Pancreas (tissue), 10 donors: ENCODE measurements at places on chromosomes 5 and 9.

- H3K36me3 ChIP-seq, result no peaks in the 10 kb centered on the region
- DNase-seq, result peak; percentile 48
- H3K4me3 ChIP-seq, result peak overlapping the region; percentile 75
- H3K4me1 ChIP-seq, result peaks cover 9% of the 10 kb centered on the region
Measured at GRCh38 chr9:127803507-127804352, 1.0 kb downstream of the FPGS start.

DNA sequence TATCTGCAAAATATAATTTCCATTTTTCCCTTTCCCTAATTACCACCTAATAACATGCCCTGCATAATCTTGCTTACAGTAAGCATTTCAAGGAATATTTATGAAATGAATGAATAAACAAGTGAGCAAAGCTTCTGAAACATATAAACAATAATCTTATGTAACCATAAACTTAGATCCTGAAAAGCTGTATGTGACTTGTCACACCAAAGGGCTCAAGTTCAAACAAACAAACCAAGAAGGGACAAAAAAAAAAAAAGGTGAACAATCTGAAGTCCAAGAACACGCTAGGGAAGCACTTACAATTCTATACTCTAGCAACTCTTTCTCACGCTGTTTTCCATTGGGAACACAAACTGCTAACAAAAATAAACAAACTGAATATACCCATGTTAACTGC lies 36.3 kb downstream of the PLPP1 start:
- no peak overlapping the region for H3K4me3 ChIP-seq
- H3K27ac ChIP-seq, result no peak overlapping the region
- H3K36me3 ChIP-seq, result no peaks in the 10 kb centered on the region
- no peaks in the 10 kb centered on the region for H3K4me1 ChIP-seq
- DNase-seq, result no peak

DNA sequence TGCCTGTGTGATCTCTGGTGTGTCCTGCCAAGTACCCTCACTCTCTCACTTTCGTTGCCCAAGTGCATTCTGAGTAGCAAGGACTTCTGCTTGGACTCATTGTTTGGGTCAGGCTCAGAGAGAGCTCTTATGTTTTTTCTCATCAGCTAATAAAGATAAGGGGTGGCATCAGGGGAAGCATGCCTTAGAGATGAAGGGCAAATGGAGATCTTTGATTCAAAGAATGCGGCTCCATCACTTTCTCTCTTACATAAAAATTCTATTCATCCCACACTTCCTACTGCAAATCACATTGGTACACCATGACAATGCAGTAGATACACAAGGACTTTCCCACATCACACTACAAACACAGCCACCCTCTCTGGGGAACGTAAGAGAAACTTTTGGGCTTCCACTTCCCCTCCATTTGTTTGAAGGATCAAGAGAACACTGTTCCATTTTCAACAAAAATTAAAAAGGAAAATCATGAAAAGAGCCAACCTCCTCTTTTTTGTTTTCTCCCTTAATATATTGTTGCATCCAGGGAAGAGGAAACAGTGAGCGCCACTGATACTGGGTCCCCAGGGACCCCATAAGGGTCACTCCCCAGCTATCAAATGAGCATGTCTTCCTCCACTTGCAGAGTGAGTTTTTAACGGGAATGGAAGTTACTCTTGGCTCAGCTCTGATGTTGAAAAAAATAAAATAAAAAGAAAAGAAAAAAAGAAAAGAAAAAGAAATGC lies 73.0 kb downstream of the ZNF366 start:
- H3K36me3 ChIP-seq, result no peaks in the 10 kb centered on the region
- no peaks in the 10 kb centered on the region for H3K27me3 ChIP-seq
- H3K27ac ChIP-seq, result no peak overlapping the region
- no peak for DNase-seq
- H3K4me3 ChIP-seq, result no peak overlapping the region
- no peaks in the 10 kb centered on the region for H3K4me1 ChIP-seq

DNA sequence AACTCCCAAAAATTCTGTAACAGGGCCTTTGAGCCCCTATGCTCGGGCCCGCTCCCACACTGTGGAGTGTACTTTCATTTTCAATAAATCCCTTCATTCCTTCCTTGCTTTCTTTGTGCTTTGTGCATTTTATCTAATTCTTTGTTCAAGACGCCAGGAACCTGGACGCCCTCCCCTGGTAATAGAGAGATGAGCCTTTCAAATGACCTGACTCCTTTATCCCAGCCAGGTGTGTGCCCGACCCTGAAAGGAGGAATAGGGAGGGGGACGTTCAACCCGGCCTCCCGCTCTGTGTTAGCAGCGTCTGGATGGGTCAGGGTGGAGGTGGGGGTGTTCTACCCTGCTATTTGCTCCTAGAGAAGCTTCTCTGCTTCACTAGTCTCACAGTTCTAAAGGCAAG lies 53.9 kb downstream of the FXN start:
- H3K27me3 ChIP-seq, result no peaks in the 10 kb centered on the region
- DNase-seq, result no peak
- peaks cover 18% of the 10 kb centered on the region for H3K4me1 ChIP-seq
- no peak overlapping the region for H3K4me3 ChIP-seq
- no peak overlapping the region for H3K27ac ChIP-seq

DNA sequence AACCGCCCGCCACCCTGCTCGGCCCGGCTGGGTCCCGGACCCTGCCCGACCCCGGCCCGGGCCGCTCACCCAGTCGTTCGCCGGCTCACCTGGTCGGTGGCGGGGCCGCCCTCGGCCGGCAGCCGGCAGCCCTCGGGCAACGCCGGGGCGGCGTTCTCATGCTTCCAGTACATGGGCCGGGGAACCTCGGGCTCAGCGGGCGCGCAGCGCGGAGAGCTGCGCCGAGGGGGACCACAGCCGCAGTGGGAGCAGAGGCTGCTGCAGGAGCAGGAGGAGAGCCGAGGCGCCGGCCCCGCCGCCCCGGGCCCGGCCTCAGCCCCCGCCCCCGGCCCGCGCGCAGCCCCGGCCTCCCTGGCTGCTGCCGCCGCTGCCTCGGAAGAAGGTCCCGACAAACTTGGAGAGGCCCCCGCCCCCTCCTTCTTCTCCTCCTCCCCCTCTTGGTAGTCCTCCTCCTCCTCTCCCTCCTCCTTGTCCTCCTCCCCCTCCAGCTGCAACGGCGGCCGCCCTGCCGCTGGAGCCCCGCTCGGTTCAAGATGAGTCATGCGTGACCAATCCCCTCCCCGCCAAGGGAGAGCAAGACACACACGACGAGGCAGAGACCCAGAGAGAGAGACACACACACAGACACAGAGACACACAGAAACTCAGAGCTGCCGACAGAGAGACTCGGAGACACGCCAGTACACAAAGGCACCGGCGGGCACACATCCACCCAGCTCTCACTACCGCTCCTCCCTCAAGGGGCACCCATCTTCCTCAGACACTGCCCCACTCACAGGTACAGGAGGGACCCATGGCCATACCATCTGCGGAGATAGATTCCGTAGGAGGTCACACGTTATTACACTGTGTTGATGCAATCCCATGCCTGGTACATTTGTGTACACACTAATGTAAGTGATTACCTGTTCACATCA lies at the start of gene LHX6:
LHX6 (minus strand) TSS at position 390 of the 917 bp plus-strand sequence; CDS start at position 173, 217 bp downstream.
- no peak within 1 kb of the TSS for H3K4me3 ChIP-seq
- no peak within 1 kb of the TSS for H3K27ac ChIP-seq
- no peak for DNase-seq
- H3K36me3 ChIP-seq, result no peaks in the 10 kb centered on the region

DNA sequence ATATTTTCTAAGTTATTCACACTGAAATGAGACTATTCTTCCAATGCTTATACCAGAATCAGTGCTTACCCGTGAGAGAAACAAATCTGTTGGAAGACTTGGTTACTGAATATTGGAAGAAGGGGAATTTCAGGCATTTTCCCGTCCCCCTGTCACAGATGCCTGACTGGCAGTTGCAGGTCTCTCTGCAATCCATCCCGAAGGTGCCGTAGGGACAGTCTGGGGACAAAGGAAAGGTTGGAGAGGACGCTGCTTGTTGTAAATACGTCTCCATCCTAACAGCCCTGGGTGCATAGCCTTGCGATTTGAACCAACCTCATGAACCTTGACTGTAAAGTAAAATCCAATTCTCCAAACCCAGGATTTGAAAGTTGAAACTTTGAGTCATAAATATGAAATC lies 3.5 kb downstream of the ESM1 start:
- DNase-seq, result no peak
- H3K36me3 ChIP-seq, result no peaks in the 10 kb centered on the region
- H3K4me3 ChIP-seq, result no peak overlapping the region
- no peaks in the 10 kb centered on the region for H3K4me1 ChIP-seq

GRCh38 chr5:74054641-74055421 lies 428.8 kb downstream of the ARHGEF28 start:
- no peak overlapping the region for H3K4me3 ChIP-seq
- no peak for DNase-seq
- no peaks in the 10 kb centered on the region for H3K36me3 ChIP-seq
- H3K27me3 ChIP-seq, result no peaks in the 10 kb centered on the region

- H3K4me3 ChIP-seq, result no peak overlapping the region
- no peak overlapping the region for H3K27ac ChIP-seq
- no peak for DNase-seq
- no peaks in the 10 kb centered on the region for H3K27me3 ChIP-seq
- H3K36me3 ChIP-seq, result no peaks in the 10 kb centered on the region
- no peaks in the 10 kb centered on the region for H3K4me1 ChIP-seq
Measured at GRCh38 chr5:28391277-28391676, 1352.9 kb upstream of the CDH9 start.

DNA sequence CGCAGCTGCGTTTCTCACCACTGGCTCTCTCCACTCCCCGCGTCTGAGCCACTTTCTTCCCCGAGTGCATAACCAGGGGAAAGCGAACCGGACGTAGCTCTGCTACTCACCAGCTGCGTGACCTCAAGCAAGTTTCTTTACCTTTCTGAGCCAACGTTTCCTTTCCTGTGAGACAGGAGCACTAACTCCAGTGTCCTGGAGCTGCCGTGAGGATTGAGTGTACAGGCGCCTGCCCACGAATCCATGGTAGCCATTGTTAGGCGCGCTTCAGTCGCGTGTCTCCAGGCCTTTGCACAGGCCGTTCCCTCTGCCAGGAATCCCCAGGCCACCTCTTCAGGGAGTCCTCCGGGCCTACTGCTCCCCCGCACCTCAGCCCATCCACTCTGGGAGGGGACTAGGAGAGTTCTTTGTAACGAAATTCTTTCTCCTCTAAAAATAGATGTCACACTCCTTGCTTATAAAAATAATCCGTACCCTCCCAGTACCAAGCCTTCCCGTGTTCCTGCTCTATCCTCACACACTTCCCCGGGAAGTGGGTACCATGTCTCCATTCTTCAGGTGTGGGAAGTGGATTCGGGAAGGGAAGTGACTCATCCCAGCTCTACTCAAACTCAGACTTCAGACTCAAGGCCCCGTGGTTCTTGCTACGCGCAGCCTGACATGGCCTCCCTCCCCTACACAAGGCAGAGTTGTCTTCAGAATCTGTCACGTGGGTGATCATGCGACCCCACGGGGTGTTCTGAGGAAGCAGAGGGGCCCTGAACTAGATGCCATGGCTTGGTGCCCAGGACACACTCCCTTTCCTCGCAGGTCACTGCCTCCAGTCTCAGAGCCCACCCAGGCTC lies 16.1 kb upstream of the CRB2 start:
- H3K4me3 ChIP-seq, result peak overlapping the region; percentile 15
- no peaks in the 10 kb centered on the region for H3K27me3 ChIP-seq
- no peak overlapping the region for H3K27ac ChIP-seq
- H3K36me3 ChIP-seq, result no peaks in the 10 kb centered on the region
- no peak for DNase-seq

- no peak overlapping the region for H3K4me3 ChIP-seq
- peak; percentile 39 for DNase-seq
- peaks cover 21% of the 10 kb centered on the region for H3K4me1 ChIP-seq
- H3K36me3 ChIP-seq, result peaks cover 4% of the 10 kb centered on the region
- H3K27ac ChIP-seq, result no peak overlapping the region
Measured at GRCh38 chr5:96778409-96778808, 29.3 kb downstream of the ERAP1 start.

DNA sequence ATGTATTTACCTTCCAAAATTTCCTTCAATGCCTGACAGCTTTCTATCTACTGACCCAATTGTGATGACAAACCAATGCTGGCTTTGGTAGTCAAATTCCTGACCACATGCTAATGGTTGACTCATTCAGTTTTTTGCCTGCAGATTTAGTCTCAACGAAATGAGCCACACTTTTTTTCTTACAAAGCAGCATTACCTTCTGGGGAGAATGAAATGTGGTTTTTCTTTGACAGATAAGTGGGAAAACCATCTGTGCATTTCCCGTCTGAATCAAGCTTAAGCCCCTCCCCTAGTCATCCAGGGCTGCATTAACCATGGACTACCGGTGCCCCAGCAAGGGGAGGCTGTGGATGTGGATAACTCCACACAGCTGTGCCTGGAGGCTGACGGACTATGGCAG lies 99.6 kb upstream of the TAF11L2 start:
- no peak overlapping the region for H3K4me3 ChIP-seq
- H3K4me1 ChIP-seq, result no peaks in the 10 kb centered on the region
- H3K27ac ChIP-seq, result no peak overlapping the region
- H3K36me3 ChIP-seq, result no peaks in the 10 kb centered on the region
- no peaks in the 10 kb centered on the region for H3K27me3 ChIP-seq

GRCh38 chr5:39464088-39464487 lies 39.3 kb upstream of the DAB2 start:
- H3K27me3 ChIP-seq, result no peaks in the 10 kb centered on the region
- no peaks in the 10 kb centered on the region for H3K36me3 ChIP-seq
- H3K27ac ChIP-seq, result no peak overlapping the region

DNA sequence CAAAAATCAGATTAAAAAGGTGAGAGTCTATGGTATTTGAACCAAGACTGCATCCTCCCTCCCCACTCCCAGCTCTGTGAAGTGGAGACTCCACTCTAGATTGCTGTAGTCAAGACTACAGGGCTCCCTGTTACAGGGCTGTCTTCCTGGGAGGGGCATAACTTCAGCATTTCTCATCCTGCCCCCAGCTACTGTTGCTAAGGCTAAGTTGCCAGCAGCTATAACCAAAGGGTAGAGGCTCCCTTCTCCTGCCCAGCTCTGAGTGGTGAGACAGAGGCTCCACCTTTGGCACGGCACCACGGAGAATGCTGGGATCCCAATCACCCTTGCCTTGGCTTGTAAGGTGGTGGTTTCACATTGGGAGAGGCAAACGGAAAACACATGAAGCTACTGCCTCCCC lies 39.2 kb upstream of the GCNT4 start:
- no peaks in the 10 kb centered on the region for H3K36me3 ChIP-seq
- H3K27ac ChIP-seq, result no peak overlapping the region
- H3K27me3 ChIP-seq, result no peaks in the 10 kb centered on the region

GRCh38 chr5:158718738-158719505 lies 380.8 kb downstream of the EBF1 start:
- H3K4me1 ChIP-seq, result no peaks in the 10 kb centered on the region
- H3K4me3 ChIP-seq, result no peak overlapping the region
- no peaks in the 10 kb centered on the region for H3K27me3 ChIP-seq
- no peaks in the 10 kb centered on the region for H3K36me3 ChIP-seq
- no peak overlapping the region for H3K27ac ChIP-seq

GRCh38 chr5:18797222-18797621 lies 1163.0 kb downstream of the TAF11L14 start:
- H3K27ac ChIP-seq, result no peak overlapping the region
- H3K4me3 ChIP-seq, result no peak overlapping the region
- H3K4me1 ChIP-seq, result no peaks in the 10 kb centered on the region
- DNase-seq, result no peak
